ENCODE measurements at places on chromosomes 11 and 22.

- no peak for DNase-seq
Observed at GRCh38 chr11:63699896-63700295, 18.6 kb downstream of the RTN3 start.

GRCh38 chr11:115580927-115581680, 76.9 kb upstream of the CADM1 start:
- DNase-seq, result no peak

DNA sequence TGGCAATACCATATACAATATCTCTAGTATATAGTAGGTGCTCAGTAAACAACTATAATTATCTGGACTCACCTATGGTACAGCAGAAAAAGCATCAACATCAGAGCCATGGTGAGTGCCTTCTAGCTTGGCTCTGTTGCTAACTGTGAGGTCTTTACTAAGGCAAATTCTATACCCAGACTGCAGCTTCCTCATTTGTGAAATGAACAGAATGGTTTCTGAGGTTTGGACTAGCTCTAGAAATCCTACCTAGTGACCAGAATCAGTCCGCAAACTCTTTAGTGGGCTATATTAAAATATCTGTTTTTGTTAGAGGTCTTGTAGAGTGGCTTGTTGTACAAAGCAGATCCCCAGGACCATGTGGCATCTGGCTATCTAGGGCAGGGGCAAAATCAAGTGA, 3.7 kb downstream of the MS4A1 start:
- DNase-seq, result no peak

GRCh38 chr11:78020246-78020645, 2.8 kb downstream of the KCTD14 start:
- no peak for DNase-seq

DNA sequence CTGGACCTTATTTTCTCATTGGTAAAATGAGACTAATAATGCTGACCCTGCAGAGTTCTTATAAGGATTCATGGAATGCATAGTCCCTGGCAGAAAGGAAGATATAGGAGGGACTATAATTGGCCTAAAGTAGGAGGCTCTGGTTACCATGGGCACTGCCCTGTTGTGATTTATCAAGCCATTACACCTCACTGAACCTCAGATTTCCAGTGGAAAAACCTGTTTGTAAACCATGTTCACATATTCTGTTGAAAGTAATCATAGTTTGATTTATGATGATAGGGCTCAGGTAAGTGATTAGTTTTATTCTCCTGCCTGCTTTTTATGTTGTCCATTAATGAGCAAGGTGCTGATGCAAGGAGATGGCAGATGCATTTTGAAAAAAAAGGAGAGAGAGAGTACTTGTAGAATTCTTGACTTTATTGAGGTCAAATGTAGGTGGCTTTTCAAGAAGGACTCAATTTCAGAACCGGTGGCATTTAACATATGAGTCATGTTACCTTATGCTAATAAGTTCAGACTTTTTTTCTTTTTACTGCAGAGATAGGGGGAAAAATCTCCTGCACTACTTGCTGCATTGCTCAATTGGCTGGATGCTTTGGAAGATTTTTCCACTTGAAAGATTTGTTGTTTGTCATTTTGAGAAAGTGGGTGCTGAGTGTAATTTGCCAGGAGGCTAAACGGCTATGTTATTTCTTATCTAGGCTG, 14.6 kb downstream of the NF2 start:
- DNase-seq, result no peak

DNA sequence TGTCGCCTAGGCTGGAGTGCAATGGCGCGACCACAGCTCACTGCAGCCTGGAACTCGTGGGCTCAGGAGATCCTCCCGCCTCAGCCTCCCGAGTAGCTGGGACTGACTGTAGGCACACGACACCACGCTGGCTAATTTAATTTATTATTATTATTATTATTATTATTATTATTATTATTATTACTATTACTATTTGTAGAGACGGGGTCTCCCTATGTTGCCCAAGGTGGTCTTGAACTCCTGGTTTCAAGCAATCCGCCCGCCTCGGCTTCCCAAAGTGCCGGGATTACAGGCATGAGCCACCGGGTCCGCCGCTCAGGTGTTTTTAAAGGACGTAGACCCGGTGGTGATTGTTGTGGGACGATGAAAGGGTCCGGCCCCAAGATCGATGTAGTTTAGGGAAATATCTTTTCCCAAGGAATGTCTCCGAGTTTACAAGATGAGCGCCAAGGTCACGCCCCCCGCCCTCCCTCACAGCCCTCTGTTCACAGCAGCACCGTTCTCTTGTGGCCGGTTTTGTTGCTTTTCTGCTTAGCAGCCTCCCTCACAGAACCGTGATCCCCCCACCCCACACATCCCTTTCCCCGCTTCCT, 728 bp upstream of the POGLUT3 start:
- no peak for DNase-seq

DNA sequence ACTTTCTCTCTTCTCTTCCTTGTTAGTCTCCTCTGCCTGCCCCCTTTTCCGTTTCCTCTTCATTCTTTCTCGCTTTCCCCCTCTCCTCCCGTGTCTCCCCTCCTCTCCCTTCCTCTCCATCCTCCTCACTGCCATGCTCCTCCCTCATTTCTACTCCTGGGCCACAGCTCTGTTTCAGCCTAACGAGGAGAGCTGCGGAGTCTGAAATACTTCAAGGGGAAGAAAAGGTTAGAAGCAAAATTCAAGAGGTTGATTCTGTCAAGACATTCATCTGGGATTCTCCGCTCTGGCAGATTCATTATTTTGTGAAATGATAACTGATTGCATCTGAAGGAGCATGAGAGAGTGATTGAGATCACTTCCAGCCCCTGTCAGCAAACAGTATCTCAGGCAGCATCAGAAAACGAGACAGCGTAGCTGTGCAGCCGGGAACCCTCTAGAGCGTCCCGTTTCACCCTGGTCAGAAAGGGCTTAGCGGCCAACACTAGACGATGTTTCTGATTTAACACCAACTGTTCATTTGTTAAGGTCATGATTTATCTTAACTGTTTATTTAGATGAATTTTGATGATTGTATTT, 279.3 kb upstream of the B3GAT1 start:
- no peak for DNase-seq

DNA sequence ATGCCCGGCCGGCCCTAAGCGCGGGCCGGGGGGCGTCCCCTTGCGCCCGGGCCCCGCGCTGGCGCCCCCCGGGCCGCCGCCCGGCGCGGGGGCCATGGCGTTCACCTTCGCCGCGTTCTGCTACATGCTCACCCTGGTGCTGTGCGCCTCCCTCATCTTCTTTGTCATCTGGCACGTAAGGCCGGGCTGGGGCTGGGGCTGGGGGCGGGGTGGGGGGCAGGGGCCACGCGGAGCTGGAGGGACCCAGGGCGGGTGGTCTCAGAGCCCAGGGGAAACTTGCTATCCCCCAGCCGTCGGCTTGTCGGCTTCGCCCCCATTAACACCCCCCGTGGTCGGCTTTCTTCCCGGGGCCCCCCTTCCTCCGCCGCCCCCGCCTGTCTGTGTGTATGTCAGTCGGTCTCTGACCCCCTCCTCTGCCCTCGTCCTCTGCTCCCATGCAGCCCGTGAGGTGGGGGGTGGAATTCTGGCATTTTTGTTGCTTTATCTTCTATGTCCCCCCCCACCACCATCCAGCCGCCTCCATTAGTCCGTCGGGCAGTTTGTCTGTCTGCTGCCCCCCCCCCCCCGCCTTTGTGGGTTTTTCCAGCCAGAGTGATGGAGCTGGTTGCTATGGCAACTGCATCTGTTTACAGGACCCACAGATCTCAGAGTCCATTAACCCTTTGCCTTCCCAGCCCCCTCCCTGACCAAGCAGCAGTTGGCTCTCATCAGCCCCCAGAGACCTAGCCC, 552 bp downstream of the CNIH2 start:
- no peak for DNase-seq

DNA sequence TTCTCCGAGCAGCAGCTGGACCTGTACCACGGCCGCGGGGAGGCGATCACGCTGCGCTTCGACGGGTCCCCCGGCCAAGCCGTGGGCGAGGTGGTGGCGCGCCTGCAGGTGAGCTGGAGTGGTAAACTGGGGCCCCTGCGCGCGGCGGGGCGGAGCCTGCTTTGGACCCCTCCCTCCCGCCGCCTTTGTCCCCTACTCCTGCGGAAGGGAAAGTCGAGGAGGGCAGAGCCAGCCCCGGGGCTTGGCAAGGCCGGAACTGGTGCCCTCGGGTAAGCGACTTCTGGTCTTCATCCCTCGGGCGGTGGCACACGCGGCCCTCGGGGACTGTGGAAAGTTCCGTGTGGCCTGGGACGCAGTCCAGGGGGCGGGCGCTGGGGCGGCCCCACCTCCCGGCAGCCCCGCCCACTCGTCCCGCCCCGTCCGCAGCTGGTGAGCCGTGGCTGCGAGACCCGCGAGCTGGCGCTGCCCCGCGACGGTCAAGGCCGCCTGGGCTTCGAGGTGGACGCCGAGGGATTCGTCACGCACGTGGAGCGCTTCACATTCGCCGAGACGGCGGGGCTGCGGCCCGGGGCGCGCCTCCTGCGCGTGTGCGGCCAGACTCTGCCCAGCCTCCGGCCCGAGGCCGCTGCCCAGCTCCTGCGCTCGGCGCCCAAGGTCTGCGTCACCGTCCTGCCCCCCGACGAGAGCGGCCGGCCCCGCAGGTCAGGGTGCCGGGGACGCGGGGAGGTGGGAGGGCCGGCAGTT, 9.2 kb downstream of the SIPA1 start:
- no peak for DNase-seq

GRCh38 chr22:20577549-20577975, 70.2 kb downstream of the MED15 start:
- DNase-seq, result no peak

GRCh38 chr11:46987183-46987582, 50.6 kb downstream of the CSTPP1 start:
- no peak for DNase-seq

GRCh38 chr11:61683961-61684869, 4.0 kb downstream of the DAGLA start:
- DNase-seq, result no peak

GRCh38 chr11:125690006-125690405, 9.4 kb upstream of the ACRV1 start:
- DNase-seq, result no peak

DNA sequence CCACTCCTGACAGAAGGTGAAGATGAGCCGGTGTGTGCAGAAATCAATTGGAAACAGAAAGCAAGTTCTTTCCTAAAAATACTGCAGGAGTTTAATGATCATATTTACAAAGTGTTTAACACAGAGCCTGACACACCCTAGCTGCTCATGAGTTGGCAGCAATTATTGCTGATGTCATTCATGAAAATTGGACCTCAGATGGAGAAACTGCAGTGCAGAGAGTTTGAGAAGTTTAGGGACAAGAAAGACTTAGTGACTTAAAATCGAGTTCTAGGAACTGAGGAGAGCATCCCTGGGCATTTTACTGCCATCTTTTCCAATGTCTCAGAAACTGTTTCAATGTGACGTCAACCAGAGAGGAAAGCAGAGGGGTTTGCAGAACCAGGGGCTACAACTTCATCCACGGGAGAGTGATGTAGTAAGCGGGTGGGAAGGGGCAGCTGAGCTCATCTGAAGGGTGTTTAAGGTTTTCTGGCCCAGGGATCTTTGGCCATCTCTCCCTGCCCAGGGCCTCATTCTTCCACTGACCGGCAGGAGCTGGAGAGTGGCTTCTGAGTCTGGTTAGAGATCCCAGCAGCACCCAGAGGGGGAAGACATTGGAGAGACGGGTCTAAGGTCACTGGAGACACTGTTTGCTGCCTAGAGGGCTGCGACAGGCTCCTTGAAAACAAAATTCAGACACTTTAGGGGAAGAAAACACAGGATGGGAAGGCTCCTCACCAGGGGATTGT, 21.1 kb upstream of the IGLL5 start:
- no peak for DNase-seq

DNA sequence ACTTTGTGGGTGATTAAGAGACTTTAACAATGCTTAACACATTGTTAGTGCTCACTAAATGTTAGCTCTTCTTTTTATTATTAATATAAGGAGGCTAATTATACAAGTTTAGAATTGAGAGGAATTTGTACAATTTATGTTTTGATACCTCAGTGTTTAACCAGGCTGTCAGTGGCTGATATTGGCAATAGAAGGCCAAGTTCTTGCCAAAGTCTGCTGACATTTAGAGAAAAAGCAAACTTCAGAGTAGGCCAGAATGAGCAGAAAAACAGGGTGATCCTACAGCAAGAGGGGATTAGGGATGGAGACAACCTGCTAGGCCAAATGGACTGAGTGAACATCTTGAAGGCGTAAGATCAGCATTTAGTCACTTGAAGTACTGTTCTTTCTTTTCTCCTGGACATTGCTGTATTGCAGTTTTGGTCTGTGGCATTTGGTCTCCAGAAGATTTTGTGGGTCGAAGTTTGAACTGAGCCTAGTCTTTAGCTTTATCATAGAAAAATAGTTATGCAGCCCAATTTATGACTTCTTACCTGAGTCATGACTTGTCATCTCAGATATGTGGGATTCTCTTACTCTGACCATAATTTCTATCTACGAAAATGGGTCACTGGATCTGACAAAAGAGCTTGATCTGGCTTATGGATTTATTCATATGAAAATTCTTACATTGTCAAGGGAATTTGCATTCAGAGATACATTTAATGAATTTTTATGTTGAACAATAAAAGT, 9.0 kb downstream of the TRIM44 start:
- DNase-seq, result no peak

GRCh38 chr11:45024316-45024715, 73.6 kb upstream of the TP53I11 start:
- DNase-seq, result no peak

DNA sequence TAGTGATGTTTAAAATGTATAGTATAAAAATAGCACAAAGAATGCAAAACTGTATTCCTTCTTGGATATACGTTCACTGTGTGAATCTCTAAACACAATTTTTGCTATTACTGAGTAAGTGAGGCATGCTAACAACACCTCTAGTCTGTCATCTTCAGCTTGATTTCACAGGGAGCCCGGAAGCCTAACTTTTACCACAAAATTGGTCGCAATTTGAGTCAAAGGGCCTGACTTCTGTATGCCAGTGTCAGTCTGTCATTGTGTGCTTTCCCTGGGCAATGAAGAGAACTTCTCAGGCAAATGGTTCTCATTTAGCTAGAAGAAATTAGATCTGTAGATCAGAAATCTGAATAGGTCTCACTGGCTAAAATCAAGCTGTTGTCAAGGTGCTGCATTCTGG, 1059.5 kb downstream of the FAM181B start:
- no peak for DNase-seq

- no peak for DNase-seq
Observed at GRCh38 chr11:18106688-18107087, 806 bp upstream of the SAAL1 start.

DNA sequence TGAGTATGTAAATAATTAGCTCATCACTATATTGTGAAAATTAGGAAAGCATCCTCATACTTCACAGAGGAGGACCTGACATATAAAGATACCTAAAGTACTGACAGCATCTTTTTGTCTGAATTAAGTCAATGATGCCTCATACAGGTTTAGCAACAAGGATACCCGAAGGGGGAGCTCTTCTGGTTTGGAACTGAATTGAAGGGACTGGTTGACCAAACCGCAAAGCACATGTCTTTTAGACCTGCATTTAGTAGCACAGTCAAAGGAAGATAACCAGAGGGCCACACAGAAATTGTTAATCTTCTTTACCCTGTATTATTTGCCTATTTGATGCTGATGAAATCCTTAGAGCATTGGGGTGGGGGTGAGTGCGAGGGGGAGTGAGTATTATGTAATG, 12.9 kb upstream of the WT1 start:
- DNase-seq, result no peak

GRCh38 chr22:40855979-40856512, 393 bp downstream of the ST13 start:
- no peak for DNase-seq

GRCh38 chr11:73554671-73555320, 43.1 kb downstream of the FAM168A start:
- no peak for DNase-seq

GRCh38 chr11:8624698-8625097, 30.7 kb upstream of the STK33 start:
- DNase-seq, result no peak

- no peak for DNase-seq
Observed at GRCh38 chr11:60974726-60975125, 3.2 kb downstream of the CD6 start.
